ENCODE measurements at places on chromosomes 16 and 17.

DNA sequence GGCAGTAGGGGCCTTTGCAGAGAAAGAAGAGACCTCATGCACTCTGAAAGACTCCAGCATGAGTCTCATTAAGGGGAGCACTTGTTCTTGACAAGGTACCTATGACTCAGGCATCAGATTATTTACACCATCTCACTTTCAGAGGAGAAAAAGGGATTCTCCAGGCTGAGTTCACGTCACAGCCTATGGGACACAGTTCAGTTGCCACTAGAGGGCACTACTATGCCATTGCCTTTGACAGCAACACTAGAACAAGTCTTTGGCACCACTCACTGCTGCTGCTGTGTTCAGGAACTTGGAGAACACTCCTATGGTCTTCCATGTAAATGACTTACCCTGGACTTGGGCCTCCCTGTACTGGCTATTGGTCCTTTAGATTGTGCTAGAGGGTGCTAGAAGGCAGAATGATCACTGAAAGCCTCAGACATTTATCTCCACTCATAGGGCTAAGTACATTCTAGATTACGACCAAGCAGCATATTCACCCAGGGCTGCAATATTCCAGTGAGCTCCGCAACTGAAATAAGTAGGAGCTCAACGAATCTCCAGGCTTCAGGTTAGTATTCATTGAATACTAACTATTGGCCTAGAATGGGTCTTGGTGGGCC, 225.1 kb upstream of the CA10 start:
- DNase-seq: peak; percentile 85

GRCh38 chr17:35548208-35548810, 10.8 kb upstream of the SLFN12L start:
- no peak for DNase-seq

GRCh38 chr17:10726196-10726595, 3.6 kb downstream of the TMEM220 start:
- DNase-seq: no peak

DNA sequence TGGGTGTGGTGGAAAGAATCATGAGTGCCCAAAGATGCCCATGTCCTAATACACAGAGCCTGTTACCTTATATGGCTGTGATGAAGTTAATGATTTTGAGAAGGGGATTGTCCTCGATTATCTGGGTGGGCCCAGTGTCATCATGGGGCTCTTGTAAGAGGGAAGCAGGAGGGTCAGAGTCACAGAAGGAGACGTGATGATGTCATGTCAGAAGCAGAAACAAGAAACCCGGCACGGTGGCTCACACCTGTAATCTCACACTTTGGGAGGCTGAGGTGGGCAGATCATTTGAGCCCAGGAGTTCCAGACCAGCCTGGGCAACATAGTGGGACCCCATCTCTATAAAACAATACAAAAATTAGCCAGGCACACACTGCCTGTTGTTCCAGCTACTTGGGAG, 55.2 kb upstream of the MGAT5B start:
- DNase-seq: no peak

- peak; percentile 42 for DNase-seq
Observed at GRCh38 chr17:77741109-77741508, 217.4 kb upstream of the TNRC6C start.

- DNase-seq: no peak
Observed at GRCh38 chr16:73506568-73507056, 458.7 kb upstream of the ZFHX3 start.

DNA sequence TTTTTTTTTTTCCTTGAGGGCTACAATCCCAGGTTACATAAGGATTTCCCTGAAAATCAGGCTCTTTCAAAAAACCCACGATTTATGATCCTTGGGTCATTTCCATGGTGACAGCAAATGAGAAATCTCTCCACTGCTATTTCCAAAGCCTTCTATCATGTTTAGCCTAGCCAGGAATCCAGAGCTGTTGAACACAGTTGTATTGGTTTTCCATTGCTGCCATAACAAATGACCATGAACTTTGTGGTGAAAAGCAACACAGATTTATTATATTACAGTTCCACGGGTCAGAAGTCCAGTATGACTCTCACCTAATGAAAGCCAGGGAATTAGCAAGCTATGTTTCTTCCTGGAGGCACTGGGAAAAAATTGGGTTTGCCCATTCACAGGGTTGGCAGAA, 106.6 kb downstream of the MAF start:
- DNase-seq: no peak

- no peak for DNase-seq
Observed at GRCh38 chr17:50055426-50056216, at the start of gene ITGA3. ITGA3 (plus strand) TSS chr17:50056110; CDS start chr17:50056440, 330 bp downstream.

DNA sequence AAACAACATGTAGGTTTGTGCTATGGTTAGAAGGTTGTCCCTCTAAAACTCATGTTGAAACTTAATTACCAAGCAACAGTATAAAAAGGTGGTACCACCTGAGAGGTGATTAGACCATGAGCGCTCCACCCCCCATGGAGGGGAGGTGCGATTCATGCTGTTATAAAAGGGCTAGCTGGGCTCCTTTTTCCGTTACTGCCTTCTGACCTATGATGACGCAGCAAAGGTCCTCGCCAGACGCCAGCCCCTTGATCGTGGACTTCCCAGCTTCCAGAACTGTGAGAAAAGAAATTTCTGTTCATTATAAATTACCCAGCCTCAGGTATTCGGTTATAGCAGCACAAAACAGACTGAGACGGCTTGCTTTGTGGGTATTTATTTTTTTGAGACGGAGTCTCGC, 167.8 kb downstream of the SNX29 start:
- no peak for DNase-seq

- DNase-seq: peak; percentile 0
Observed at GRCh38 chr17:19728084-19728495, 11.7 kb upstream of the SLC47A2 start.

- no peak for DNase-seq
Observed at GRCh38 chr17:2051061-2051932, 3.6 kb upstream of the HIC1 start.

DNA sequence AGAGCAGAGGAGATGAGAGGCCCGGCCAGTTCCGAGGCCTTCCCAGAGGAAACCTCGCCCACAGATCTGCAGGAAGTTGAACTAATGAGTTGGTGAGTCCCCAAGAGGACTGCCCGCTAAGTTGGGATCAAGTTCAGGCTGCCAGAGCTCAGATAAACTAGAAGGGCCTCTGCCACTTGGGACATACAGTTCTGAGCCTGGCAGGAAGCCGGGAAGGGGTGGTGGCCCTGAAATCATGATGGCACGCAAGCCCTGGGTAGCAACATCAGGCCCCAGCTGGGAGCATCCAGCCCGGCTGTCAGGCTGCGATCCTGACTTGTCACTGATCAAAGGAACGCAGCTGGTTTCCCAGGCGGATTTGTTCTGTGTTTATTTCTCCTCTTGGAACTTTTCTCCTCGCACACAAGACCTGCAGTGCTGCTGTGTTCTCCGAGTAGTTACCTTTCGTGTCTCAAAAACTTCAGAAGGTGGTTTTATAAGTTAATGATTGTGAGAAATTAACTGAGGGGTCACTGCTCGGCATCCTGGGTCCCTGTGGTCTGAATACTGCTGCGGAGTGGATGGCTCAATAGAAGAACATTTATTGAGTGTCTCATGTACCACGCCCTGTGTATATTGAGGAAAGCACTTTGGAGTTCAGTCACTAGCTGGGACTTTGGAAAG, 8.0 kb upstream of the WFDC1 start:
- no peak for DNase-seq

GRCh38 chr16:74562117-74562516, 44.8 kb downstream of the GLG1 start:
- DNase-seq: no peak

GRCh38 chr16:10552998-10553491, 27.4 kb downstream of the EMP2 start:
- peak; percentile 51 for DNase-seq

DNA sequence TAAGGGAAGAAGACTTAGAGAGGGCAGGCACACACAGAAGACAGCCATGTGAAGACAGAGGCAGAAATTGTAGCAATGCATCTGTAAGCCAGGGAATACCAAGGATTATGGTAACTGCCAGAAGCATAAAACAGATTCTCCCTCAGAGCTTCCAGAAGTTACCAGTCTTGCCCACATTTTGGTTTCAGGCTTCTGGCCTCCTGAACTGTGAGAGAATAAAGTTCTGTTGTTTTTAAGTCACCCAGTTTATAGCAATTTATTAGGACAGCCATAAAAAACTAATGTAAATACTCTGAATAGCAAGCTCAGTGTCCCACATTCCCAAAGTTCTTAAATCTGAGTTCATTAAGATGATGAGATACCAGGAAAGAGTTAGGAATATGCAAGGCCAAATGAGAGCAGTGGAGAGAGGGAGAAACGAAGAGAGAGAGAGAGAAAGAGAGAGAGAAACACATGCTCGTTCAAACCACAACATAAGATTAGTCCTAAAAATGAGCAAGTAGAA, 123.4 kb downstream of the HS3ST3A1 start:
- DNase-seq: no peak

GRCh38 chr17:17088541-17089525, 46.6 kb downstream of the MPRIP start:
- no peak for DNase-seq

DNA sequence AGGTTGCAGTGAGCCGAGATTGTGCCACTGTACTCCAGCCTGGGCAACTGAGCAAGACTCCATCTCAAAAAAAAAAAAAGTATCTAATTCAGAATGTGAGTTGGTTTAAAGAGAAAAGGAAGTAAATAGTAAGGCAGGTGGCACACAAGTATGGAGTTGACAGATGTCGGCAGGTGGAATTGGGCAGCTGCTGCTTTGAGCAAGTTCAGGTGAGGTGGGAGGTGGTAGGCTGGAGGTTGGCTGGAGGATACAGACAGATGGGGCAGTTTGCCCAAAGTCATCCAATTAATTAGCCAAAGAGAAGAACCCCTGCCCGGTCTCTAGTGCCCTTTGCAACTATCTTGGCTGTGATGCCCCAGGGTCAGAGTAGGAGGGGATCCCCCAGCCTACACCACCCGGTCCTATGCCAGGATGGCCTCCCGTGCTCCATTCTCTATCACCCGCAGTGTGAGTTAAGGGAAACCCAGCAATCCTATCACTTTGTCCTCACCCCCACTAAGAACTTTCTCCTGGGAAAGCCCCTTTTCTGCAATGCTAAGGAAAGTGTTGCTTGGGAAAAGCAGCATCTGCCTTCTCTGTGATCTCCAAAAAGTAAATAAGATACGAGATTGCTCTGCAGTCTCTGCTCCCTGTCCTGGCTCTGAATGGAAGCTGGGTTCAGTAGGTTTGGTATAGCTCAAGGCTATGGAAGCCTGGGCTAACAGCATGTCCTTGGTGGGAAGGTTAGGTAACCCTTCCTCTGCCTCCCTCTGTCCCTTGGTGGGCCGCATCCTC, 32.2 kb downstream of the SLC12A3 start:
- DNase-seq: no peak

GRCh38 chr17:80277751-80278671, 17.4 kb downstream of the RNF213 start:
- DNase-seq: no peak

- no peak for DNase-seq
Observed at GRCh38 chr17:79543531-79543930, 67.3 kb downstream of the RBFOX3 start.

DNA sequence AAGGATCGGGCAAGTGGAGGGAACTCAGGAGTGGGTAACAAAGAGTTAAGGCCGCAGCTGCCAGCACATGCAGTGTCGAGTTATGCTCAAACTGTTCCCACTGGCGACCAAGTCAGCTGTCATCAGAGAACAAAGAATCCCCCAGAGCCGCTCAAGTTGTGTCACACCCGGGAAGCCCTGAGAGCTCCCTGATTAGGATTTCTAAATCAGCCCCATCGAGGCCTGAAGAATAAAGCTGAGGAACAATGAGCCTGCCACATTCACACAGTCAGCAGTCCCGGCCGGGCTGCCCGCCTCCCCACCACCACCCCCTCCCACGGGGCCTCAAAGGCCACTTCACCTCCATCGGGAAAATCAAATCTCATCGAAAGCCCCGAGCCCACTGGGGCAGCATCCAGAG, 84.5 kb downstream of the SOX9 start:
- no peak for DNase-seq

- no peak for DNase-seq
Observed at GRCh38 chr17:59512844-59513385, 52.5 kb upstream of the DHX40 start.

DNA sequence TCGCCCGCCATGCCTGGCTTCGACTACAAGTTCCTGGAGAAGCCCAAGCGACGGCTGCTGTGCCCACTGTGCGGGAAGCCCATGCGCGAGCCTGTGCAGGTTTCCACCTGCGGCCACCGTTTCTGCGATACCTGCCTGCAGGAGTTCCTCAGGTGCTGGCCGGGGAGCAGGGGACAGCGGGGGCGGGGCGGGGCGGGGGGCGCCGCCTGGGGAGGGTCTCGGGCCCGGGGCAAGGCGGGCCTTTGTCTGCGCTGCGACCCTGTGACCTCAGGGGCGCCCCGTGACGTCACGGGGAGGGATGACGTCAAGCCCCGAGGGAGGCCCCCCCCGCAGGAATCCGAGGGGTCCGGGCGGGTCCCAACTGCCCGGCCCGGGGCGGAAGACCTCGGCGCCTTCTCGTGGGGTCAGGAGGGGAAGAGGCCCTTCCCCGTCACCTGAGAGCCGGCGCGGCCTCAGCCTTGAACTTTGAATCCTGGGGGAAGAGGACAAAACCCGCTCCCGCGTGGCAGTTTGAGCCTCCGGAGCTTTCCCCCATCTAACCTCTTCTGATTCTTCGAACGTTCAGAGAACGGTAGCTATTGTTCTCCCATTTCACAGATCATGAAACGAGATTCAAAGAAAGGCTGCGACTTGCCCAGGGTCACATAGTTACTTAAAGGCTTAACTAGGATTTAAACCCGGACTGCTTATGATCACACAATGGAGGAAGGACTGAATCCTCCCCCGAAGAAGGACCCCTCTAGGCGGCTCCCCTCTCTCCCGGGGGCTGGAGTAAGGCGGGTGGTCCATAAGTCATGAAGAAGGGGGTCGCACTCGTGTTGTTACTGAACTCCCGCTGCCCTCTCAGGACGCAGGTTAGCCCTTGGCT, 527 bp downstream of the TRAF4 start:
- peak; percentile 84 for DNase-seq

GRCh38 chr17:9009737-9010136, 11.6 kb upstream of the NTN1 start:
- DNase-seq: no peak

DNA sequence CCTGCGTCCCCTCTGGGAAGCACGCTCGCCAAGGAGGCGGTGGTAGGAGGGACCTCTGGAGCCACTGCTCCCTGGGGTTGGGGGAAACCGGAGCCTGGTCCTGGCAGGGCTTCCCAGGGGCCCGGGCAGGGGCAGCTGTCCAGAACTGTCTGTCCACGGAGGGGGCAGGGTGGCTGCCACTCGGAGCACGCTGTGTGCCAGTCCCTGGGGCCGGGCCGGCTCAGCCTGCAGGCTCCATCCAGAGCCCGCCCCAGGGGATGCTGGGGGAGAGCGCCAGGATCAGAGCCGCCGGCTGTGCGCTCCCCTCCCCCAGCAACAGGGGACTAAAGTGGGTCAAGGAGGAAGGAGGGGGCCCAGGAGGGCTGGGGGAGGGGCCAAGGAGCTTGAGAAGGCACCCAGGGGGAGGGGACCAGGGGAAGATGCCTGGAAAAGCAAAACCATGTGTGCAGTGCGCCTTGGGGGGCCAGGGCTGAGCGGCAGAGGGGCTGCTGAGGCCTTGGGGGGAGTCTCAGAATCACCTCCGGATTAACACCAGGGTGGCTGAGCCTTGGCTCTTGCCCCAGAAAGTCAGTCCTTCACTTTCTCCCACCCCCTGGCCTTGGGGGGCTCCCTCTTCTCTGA, 21.3 kb downstream of the ZNF423 start:
- no peak for DNase-seq

- DNase-seq: no peak
Observed at GRCh38 chr16:74725651-74726455, 25.2 kb upstream of the MLKL start.

GRCh38 chr17:82043507-82043906, 6.0 kb upstream of the DCXR start:
- no peak for DNase-seq

Measured in OCI-M1 (cell line).